ENCODE measurements at places on chromosomes 5 and 9. TPM values are rescaled to one million over a fixed set of nuclear protein-coding genes. Genes with fewer than 3 reads are reported as not detected.
A peak's percentile ranks its signal among the peaks of the same experiment; 100 is the strongest.

Gene QRFP
- not detected for total RNA-seq

Gene RAD1
- 19.2 TPM for total RNA-seq

Gene STRBP
- total RNA-seq = 2.3 TPM

Gene STK32A
- total RNA-seq = 5.2 TPM

Gene FOXI1
- total RNA-seq = not detected

Gene IFNE
- total RNA-seq = not detected

Gene CTSL
- total RNA-seq = 142 TPM

Gene RANBP17
- total RNA-seq = 0.42 TPM

DNA sequence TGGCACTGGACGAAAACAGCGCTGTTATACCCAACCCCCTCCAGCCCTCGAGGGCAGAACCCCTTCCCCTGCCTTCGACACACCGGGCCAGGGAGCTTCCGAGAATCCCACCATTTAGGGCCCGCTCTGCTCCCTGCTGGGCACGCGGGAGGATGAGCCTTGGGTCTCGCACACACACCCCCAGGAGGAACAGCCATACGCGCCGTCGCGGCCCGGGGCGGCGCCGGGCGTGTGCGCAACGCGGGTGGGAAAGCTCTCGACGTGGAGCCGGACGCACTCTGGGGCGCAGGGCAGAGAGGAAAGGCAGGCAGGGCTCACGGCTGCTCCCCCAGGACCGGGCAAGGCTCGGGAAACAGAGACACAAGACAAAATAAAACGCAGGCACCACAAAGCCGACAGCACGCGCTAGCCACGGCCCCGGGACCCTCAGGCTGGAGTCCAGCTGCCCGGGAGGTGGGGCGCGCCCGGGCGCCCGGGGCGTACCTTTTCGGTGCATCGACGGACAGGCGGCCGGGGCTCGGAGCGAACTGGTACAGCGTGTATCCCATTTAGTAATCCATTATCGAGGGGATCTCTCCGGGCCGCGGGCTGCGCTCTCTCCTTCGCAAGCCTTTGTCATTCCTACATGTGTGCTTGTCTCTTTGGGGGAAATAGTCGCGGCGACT, 789 bp downstream of the SEMA6A start:
- peak; percentile 5 for DNase-seq

- peak; percentile 94 for DNase-seq
Measured at GRCh38 chr9:130936285-130937117, 2.5 kb downstream of the FIBCD1 start.

DNA sequence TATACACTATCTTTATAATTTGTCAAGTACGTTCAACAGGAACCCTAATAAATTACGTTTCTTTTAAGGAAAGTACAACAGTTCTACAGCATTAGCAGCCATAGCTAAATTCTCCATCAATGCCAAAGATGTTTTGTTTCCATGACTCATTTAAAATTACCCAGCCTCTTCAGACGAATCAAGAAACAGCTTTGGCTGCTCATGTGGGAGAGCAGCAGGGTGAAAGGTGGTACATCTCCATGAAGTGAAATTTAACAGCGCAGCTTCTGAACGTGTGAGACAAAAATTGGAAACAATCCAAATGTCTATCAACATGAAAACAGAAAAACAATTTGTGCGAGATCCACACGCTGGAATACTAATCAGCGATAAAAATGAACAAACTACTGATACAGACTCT, 327.3 kb upstream of the CDH6 start:
- no peak for DNase-seq

- peak; percentile 18 for DNase-seq
Measured at GRCh38 chr5:61362796-61363368, 30.8 kb downstream of the ZSWIM6 start.

GRCh38 chr5:68303038-68303738, 87.6 kb downstream of the PIK3R1 start:
- DNase-seq = peak; percentile 12

DNA sequence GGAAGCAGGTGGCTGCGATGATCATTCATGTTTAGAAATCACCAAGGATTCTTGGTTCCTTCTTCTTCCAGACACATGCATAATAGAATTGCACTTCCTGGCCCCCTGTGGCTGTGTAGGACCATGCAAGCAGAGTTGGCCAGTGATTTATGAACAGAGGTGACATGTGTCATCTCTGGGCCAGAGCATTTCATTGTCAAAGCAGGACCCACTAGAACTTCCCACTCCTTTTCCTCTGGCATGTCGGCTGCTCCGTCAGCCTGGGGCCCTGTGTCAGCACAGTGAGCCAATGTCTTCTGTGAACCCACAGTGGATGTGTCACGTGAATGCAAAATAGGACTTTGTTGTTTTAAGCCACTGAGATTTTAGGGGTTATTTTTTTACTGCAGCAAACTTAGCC, 59.2 kb downstream of the HSD17B3 start:
- no peak for DNase-seq

- no peak for DNase-seq
Measured at GRCh38 chr9:34121996-34122395, 4.5 kb downstream of the DCAF12 start.

DNA sequence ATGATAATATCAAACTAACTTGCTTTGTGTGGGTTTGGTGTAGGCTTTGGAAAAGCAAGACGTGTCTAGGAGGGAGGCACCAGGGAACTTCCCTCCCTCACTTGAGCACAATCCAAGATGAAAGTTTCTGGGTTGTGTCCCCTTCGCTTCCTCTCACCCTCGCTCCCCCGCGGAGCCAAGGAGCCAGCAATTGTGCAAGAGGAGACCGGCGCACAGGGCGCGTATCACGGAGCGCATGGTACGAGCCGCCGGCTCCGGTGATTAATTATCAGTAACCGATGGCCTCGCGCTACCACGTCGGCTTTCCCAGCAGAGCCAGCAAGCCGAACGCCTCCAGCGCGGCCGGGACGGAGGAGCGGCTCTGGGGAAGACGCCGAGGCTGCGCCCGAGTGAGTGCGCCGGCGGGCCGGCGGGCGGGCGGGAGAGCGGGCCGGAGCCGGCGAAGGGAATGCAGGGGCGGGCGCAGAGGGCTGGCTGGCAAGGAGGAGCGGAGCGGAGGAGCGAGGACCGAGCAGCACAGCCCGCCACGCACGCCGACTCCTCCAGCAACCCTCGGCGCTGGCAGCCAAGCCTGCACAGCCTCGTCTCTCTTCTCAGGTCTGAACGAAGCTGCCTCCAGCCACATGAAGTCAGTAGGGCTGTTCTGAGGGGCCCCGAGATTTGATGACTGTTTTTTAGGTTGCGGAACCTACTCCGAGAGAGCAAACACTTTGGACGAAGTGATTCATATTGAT, 143.6 kb downstream of the BNC2 start:
- peak; percentile 80 for DNase-seq

- no peak for DNase-seq
Measured at GRCh38 chr5:3891113-3891512, 295.5 kb downstream of the IRX1 start.

DNA sequence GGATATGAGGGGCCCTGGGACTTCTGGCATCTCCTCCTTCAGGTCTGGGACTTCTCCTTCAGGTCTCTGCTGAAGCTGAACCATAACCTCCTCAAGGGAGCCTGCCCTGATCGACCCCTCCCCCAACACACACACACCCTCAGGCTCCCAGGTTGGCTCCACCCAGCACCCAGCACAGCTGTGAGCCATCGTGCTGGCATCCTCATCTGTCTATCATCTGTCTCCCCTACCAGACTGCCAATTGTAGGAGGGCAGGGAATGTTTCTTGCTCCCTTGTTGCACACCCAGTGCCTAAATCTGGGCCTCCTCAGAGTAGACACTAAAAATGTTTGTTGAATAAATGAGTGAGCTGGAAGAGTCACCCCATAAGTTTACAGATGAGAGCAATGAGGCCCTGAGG, 71.4 kb downstream of the LRSAM1 start:
- peak; percentile 59 for DNase-seq

- no peak for DNase-seq
Measured at GRCh38 chr5:600886-601541, 11.1 kb upstream of the CEP72 start.

DNA sequence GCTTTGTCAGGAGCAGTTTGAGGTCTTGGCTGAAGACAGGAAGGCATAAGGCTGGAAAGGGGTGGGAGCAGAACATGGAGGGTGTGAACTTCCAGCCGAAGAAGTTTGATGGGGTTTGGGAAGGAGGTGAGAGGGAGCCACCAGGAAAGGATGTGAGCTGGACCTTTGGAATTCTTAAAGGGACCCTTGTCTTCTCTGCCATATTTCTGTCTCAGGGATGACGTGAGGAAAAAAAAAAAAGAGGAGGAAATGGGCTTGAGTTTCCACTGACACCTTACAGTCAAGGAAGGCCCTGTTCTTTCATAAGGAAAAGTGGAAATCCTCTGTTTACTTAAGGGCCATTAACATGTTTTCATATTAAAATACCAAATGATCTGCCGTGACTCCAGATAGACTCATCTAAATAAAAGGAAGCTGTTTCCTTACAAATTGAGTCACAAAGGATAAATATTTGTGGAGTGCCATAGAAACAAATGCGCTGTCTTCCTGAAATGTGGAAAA, 132.1 kb downstream of the PALM2AKAP2 start:
- no peak for DNase-seq

DNA sequence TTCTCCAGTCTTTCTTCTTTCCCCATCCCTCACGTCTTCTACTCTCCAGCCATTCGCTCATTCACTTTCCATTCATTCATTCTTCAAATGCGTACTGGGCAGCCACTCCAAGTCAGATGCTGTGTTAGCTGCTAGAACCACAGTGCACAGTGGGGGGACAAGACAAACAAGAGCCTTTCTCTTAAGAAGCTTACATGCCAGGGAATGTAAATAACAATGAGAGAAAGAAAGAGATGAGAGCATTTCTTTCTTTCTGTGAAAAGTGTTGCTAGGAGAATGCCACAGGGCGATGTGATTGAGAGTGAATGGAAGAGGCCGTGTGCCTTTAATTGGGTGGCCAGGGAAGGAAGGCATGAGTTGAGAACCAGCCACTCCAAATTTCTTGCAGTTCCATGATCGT, 46.3 kb upstream of the SMIM23 start:
- DNase-seq = no peak

DNA sequence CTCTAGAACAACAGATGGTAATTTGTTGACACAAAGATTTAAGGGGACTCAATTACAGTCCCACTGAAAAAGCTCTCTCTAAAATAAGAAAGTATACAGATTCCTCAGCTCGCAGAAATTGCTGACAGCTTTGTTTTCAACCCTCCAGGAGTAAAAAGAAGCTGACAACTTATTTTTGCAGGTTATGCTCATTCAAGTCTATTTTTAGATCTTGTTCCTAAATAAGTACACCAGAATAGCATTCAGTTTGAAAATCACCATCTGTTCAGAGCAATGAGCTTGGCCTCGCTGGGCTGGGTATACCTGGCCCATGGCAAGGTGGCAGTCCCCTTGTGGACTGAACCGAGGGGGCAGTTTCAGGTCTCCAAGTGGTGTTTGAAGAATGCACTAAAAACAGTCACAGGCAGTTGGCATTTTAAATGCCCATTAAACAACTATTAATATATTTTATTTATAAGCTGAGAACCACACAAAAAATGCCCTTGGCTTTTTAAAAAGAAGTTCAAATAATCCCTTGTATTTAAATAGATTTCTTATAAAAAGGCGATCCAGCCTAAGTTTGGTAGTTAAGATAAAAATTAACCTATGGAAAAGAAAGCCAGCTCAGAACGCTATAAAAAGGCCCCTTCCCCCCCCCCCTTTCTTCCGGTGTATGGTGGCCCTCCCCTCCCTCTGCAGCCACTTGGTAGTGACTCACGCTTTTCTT, 169.2 kb downstream of the AUH start:
- DNase-seq = peak; percentile 75

DNA sequence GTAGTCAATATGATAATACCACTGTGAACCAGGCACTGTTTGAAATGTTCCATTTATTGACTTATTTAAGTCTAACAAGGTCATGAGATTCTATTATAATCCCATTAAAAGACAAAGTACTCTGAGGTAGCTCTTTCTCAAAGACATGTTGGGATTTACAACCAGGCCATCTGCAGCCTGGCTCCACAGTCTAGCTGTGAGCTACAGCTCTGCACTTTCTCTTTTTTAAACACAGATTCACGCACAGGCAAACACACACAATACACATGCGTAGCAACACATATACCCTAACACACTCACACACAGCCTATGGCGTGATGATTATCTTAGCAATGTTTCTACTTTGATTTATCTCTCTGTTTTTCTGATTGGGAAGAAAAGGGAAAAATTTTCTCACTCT, 174.3 kb downstream of the PRR16 start:
- no peak for DNase-seq

- no peak for DNase-seq
Measured at GRCh38 chr5:122965111-122965510, 71.4 kb downstream of the PPIC start.

GRCh38 chr5:77397686-77398292, 94.3 kb downstream of the WDR41 start:
- DNase-seq = no peak

DNA sequence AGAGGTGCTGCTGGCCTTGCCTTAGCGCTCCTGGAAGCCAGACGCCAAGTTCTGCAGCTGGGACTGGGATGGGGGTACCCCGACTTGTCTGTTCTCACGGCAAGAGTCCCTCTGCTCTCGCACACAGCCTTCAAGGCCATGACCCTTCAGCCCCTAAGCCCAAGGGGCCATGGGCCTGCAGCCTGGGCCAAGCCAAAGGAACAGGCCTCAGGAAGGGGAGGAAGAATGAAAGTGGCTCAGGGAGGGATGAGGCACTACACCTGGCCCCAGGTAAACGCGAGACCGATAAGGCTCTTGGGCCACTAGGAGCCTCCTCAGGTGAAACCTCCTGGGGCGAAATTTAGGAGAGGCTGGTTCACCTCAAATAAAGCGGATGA, 3.9 kb downstream of the EBF1 start:
- no peak for DNase-seq

- DNase-seq = no peak
Measured at GRCh38 chr9:133205996-133206931, 2.8 kb downstream of the OBP2B start.

- no peak for DNase-seq
Measured at GRCh38 chr9:136668983-136669790, 6.5 kb downstream of the EGFL7 start.
